ENCODE measurements at places on chromosomes 2 and 18.

DNA sequence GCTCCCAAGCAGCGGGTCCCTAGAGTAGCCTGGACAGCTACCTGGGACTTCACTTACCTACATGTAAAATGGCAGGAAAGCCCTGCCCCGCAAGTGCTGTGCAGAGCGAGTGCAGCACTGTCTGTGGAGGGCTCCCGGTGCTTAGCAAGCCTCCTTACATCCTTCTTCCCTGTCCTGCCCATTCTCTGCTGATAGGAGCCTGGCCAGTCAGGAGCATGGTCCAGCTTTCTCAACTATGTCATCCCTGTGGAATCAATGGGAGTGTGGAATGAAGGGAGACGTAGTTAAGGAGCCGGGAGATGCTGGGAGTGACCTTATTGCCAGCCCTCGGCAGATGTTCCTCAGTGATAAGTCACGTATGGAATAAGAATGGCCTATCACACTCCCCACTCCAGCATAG, 661.9 kb upstream of the ID2 start:
- no peak for DNase-seq

- DNase-seq, result no peak
Observed at GRCh38 chr18:35345460-35345921, 1.3 kb upstream of the ZNF24 start.

DNA sequence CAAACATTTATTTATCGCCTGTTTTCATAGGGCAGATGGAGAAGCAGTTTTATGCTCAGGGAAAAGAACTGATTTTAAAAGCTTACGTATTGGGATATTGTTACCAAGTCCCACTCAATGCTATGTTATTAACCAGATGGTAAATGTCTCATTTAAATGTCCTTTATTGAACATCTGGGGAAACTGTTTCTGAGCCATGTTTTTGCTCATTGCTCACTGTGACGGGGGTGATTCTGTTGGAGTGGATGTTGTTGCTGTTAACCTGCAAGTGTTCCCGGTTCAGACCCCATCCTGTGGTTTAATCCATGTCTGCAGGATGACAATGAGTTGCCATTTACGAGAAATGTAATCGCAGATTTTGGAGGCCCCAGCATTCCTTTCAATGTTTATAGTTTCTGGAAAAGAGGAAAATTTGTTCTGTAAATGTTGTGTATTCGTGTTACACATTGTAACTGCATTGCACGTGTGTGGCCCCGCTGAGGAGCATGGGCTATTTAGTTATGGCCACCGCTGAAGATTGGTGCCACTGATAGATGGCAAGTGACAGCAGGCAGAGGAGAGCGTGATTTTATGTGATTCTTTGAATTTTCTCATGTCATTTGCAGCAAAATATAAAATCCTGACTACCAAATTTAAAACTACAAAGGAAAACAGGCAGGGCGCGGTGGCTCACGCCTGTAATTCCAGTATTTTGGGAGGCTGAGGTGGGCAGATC, 174.8 kb upstream of the COPS8 start:
- no peak for DNase-seq

GRCh38 chr2:74577448-74577847, 22.9 kb downstream of the DOK1 start:
- no peak for DNase-seq

DNA sequence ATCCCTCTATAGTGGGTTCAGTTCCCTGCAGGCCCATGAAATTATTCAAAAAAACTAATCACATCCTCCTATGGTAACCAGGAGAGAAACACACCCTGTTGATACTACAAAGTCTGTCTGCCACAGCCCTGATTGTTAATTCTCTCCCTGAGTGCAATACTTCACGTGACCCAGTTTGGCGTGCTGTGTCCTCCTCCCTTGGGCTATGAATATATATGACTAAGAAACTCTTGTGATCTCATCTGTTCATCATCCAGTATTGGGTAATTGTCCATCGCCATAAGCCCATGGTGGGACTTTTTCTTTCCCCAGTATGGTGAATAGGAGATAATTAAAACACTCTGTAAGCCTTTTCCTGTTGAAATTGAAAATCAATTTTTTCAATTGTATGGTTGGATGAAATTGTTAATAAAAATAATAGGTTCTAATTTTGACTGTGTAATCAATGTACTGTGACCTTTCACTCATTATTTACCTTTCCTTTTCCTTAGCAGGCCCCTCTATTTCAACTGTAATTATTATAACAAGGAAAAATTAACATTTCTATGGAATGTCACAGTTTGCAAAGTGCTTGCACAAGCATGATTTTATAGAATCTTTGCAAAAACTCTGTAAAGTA, 1822.6 kb downstream of the SUCLG1 start:
- DNase-seq, result no peak

DNA sequence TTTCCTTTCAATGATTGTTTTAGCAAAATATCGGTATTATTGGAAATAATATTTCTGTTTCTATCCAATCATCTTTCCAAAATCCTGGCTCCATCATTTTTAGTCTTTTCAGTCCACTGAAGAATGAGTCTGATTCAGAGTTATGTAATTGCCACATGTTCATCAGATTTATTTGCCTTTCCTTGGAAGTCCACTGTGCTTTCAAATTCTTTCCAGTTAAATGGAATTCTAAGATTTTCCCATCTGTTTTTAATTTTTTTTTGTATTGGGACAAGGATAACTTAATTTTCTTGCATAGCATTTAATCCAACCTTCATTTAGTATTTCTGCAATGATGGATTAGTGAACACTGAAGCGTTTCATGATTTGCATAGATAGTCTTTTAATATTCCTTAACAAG, 521.5 kb upstream of the NRXN1 start:
- DNase-seq, result no peak

DNA sequence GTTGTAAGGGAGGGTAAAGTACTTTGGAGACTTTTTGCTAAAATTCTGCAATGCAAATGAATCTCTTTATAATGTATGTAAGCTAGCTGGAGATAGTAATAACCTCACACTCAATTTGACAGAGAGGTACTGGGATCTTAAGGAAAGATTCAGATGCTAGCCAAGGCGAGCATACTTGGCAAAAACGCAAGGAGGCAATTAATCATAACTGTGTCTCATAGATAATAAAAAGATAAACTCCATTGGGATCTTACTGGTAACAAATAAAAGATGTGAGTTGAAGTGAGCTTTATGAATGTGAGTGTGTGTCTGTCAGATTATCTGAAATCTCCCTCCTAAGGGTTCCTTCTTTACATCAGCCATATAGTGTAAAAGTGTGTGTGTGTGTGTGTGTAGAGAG, 533.0 kb downstream of the TMX3 start:
- DNase-seq, result no peak

GRCh38 chr18:48236822-48237221, 172.4 kb downstream of the ZBTB7C start:
- DNase-seq, result no peak

GRCh38 chr2:63962186-63962585, 57.0 kb downstream of the VPS54 start:
- no peak for DNase-seq

- no peak for DNase-seq
Observed at GRCh38 chr2:182824767-182825158, 41.7 kb downstream of the FRZB start.

- no peak for DNase-seq
Observed at GRCh38 chr2:162768656-162769055, 69.9 kb downstream of the KCNH7 start.

- DNase-seq, result no peak
Observed at GRCh38 chr2:133158024-133158423, 410.2 kb downstream of the NCKAP5 start.

DNA sequence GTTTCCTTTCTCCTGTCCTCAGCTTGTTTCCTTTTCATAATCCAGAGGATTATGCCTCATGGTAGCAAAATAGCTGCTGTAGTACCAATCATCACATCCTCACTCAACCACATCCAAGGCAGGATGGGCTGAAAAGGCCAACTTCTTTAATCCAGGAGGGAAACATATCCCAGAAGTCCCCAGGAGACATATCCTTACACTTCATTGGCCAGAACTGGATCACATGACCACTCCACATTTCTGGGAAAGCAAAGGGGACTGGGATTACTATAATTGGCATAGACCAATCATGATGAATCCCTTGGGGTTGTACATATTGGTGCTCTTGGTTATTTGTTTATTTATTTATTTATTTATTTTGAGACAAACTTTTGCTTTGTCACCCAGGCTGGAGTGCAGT, 54.0 kb upstream of the LYPD6B start:
- DNase-seq, result no peak

- no peak for DNase-seq
Observed at GRCh38 chr2:175684466-175684865, 317.6 kb downstream of the LNPK start.

GRCh38 chr2:68751397-68752339, 17.1 kb downstream of the ARHGAP25 start:
- DNase-seq, result peak; percentile 87

Measured in stimulated activated CD8-positive, alpha-beta memory T cell treated with anti-CD3 and anti-CD28 coated beads, Interleukin-4, amount 100 ng/mL, for 1 hour (primary cell).